ENCODE measurements at places on chromosomes 11 and 22.

GRCh38 chr22:46439576-46440465 lies 97.6 kb downstream of the CELSR1 start:
- no peak for DNase-seq

GRCh38 chr22:41499624-41500280 lies 30.8 kb downstream of the ACO2 start:
- no peak for DNase-seq

GRCh38 chr11:112620621-112621394 lies 340.4 kb upstream of the NCAM1 start:
- no peak for DNase-seq

DNA sequence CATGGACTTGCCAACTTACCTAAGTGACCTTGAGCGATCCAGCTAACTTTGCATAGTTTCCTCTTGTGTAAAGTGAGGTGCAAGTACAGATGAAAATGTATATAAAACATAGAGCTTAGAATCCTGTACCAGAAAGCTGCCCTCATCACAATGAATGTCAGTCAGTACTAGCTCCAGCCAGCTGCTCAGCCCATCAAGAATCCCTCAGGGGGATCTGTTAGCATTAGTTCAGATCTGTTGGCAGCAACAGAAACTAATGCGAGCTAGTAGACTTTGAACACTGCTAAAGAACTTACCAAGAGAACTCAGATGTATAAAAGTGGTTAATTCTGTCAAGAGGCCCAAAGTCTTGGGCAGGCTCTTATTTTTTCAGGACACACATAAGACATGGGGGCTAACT lies 6.3 kb upstream of the C11orf91 start:
- DNase-seq = no peak

- DNase-seq = peak; percentile 89
These were observed 975 bp upstream of the MDK start for GRCh38 chr11:46380340-46381047.

DNA sequence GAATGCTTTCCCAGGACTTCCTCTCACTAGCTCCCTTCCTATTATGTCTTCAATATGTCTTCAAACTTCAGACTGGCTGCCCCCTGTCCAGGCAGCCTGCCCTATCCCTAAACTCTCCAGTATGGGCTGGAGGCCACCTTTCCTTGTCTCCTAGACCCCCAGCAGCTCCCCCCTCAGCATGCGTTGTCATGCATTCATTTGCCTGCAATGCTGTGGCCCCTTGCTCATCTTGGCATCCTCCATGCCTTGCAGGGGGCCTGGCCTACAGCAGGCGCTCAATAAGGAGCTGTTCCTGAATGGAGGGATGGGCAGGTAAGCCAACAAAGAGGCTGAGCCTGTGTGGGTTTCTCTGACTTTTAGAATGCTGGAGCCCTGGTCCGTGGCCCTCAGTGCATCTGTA lies 16.4 kb upstream of the ARAP1 start:
- DNase-seq = no peak

DNA sequence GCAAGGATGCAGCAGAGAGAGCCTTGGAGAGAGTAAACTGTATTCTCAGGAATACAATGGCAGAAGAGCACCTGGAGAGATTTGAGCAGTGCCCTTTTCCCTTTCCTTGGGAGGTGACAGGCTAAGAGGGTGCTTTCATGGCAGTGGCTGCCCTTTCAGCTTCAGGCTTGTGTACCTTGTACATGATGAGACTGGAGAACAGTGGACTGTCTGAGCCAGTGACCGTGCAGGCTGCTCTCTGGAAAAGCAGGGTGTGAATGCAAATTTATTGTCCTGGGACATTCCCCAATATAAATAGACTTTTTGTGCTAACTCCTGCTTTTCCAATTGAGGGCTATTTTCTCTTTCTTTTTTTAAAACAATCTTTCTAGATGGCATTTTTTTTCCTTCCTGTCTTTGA lies 99.3 kb downstream of the TRIM44 start:
- DNase-seq = no peak

GRCh38 chr11:121450401-121450800 lies 1.7 kb upstream of the SORL1 start:
- DNase-seq = no peak

DNA sequence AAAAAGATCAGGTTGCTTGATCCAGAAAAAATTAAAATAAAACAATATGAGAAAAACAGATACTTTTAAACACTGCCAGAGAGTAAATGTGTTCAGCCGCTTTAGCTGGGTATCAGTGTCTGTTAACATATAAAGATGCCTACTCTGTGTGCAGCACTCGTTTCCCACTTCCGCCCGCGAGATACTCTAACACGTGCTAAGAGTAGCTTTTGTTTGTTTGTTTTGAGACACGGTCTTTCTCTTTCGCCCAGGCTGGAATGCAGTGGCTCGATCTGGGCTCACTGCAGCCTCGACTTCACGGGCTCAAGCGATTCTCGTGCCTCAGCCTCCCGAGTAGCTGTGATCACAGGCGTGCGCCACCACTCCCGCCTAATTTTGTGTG lies 531 bp upstream of the MEN1 start:
- no peak for DNase-seq

GRCh38 chr11:29018631-29019030 lies 910.4 kb downstream of the METTL15 start:
- no peak for DNase-seq

DNA sequence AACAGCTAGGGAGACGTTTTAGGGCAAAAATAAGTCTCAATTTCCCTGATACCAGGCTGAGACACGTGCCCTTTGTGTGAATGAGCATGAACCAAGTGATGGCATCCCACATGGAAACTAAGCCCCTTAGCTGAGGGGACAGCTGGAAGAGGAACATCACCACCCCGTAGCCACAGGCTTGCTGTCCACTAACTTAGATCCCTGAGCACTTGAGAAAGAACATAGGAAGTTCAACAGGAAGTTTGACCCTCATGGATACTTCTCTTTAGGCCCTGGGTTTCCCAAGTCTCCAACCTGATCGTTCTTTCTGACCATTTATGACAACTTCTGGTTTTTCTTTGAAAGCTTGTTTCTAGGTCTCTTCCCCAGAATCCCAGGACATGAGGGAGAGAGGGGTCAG lies 11.6 kb upstream of the CKAP5 start:
- DNase-seq = no peak

- DNase-seq = no peak
These were observed 50.9 kb upstream of the ME3 start for GRCh38 chr11:86723281-86723680.

DNA sequence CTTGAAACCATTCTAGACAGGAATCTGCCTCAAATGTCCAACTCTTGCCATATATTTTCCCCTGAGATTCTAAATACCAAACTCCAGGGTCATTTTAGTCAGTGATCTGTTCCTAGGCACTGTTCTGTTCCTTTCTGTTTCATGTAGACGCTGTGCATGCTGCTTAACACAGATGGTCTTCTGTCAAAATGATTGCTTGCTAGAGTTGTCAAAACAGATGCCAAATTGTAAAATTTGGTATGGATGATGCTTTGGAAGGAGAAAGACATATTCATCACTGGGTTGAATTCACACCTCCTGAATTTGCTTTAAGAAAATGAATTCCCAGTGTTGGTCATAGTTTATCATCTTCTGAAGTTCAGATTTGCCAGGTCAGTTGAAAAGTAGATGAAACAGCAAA lies 425.9 kb downstream of the ETS1 start:
- DNase-seq = no peak

DNA sequence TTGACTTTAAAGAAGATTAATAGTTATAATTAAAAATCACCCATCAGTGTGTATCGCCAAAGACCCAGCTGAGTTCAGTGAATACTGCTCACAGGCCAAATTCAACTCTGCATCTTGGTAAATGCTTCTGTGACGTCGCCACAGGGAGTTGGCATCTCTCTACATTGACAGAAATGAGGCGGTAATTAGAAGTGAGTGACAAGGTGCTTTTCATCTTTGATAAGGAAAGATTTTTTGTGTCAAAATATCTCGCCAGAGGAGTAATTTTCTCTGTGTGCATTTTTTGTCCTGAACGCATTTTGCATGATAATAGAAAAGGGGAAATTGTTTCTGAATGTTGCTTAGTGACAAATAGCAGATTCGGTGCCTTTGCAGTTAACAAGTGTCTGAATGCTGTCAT lies 345.8 kb downstream of the CNTN5 start:
- DNase-seq = no peak

- no peak for DNase-seq
These were observed 194.6 kb downstream of the INSC start for GRCh38 chr11:15309296-15309695.

GRCh38 chr11:88537613-88538012 lies 200.1 kb upstream of the CTSC start:
- DNase-seq = no peak

DNA sequence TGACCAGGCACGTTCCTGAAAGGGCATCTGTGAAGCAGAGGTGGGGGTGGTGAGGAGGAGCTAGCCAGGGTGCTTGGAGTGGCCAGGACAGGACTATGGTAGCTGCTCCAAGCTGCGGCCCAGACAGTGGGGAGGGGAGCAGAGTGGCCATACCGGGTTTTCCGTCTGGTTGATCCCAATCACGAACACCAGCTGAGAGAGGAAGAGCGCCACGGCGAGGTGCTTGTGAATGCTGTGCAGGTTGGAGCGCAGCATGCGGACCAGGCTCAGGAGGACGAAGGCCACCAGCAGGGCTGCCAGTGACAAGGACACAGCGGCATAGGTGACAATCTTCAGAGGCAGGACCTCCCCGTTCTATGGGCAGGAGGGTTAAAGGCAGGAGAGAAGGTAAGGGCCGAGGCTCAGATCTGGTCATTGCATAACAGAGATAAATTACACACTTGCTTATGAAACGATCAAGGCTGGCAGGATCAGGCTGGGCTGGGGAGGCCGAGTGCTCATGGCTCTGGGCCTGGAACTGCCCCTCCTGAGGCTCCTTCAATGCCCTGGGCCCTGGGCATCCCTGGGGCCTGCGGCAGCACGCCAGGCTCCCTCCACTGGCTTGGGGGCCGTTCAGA lies 41.5 kb downstream of the TRMU start:
- no peak for DNase-seq

- DNase-seq = no peak
These were observed 79.1 kb downstream of the LRRC32 start for GRCh38 chr11:76591416-76591815.
